ENCODE measurements at places on chromosomes 2 and 18.

DNA sequence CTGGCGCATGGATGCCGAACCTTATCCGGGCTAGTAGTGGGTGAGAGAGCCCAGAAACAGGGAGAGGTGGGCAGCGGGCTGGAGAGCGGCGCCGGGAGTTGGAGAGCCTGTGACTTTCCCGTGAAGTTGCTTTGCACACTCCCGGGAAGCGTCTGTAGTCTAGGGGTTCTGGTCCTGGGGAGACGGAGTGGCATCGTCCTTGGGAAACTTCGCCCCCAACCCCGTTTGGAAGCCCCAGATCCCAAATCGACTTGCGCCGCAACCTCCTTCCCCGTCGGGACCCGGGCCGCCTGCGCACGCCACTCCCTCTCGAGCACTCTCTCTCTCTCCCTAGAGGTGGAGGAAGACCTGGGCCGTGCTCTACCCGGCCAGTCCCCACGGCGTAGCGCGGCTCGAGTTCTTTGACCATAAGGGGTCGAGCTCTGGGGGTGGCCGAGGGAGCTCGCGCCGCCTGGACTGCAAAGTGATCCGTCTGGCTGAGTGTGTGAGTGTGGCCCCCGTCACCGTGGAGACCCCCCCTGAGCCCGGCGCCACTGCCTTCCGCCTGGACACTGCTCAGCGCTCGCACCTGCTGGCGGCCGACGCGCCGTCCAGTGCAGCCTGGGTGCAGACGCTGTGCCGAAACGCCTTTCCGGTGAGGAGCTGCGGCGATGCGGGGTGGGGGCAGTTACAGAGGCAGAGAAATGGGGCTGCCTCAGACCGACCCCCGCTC is 456 bp downstream of the DOK1 start:
- peak; percentile 75 for DNase-seq

- no peak for DNase-seq
Measured at GRCh38 chr2:150612957-150613710, 125.7 kb upstream of the RND3 start.

GRCh38 chr2:119352357-119352756 is 14.3 kb downstream of the C2orf76 start:
- peak; percentile 68 for DNase-seq

- DNase-seq: no peak
Measured at GRCh38 chr2:45688479-45689298, 37.2 kb downstream of the PRKCE start.

DNA sequence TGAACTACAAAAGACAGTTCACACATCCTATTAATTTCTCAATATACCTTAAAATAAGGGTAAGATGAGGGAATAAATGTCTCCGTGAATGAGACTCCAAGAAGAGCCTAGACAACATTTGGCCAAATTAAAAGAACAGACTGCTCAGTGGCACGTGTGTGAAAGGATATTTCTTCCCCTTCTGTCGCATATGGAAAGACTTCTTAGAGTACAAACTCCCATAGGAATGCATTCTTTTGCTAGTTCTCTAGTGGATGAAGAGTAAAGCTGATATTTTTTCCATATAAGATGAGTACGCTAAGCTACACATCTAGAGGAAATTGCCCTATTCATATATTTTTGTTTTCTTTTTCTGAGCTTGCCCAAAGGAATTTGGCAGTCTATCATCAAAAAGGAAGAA is 710.0 kb upstream of the ID2 start:
- DNase-seq: no peak

DNA sequence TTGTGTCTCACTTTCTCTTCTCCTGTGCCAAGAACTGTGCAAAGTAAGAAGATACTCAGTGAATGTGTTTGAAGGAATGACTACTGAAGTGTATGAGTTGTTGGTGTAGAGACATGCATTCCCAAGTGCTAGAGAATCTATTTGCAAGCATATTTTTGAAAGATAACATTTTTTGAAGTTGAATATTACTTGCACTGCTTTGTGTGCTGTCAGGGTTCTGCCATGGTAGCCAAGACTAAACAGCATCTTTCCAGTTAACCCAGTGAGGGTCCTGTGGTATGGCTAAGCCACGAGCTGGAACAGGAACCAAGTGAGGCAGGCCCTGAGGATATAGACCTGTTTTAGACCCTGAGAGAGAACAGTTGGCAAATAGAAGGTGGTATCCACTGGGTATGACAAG is 35.2 kb upstream of the EFEMP1 start:
- no peak for DNase-seq

- peak; percentile 70 for DNase-seq
Measured at GRCh38 chr2:180124273-180125139, 117.4 kb upstream of the CWC22 start.

GRCh38 chr2:232535761-232536530 is 3.5 kb upstream of the CHRNG start:
- DNase-seq: no peak

GRCh38 chr2:72415781-72416475 is 268.3 kb upstream of the CYP26B1 start:
- DNase-seq: no peak

- DNase-seq: no peak
Measured at GRCh38 chr2:109447251-109447661, 166.5 kb downstream of the SEPTIN10 start.

GRCh38 chr2:16653799-16654198 is 11.8 kb downstream of the CYRIA start:
- peak; percentile 75 for DNase-seq

All from NB4 (cell line).